ENCODE measurements at places on chromosomes 5 and 9.

DNA sequence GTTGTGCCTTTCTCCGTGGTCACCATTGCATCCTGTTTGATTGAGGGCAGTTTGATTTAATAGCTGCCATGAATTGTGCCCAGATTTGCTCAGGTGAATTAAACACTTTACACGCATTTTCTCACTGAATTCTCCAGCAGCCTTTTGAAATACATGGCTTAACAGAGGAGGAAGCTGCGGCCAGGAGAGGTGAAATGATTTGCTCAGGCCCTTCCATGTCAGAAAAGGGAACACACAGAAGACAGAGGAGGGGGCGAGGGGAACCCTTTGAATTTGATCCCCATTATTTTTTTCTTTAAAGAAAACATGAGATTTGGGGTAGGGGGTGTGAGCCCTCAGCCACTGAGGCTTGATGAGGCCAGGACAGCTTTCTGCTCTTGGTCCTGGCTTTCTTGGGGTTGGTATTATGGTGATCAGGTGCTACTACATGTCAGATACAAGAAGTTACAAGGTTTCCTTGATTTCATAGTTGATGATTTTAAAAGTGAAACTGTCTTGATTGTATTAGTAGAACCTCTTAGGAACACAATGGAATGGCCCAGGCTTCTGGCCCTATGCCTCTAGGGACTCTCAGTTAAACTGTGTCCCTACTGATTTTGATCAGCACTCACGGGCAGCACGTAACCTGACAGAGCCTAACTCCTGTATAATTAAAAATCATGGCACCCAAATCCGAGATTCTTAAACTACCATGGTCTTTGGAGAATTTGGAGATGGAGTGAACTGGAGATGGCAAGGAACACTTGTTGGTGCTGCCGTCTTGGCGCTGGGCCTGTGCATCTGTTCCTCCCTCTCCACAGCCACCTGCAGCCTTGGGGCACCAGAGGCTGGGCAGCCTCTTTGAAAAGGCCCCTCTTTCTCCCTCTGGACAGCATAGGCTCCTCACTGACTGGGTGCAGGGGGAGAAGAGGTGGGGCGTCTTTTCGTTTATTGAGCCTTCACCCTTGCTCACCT is 107.9 kb downstream of the TRIO start:
- no peak for DNase-seq

GRCh38 chr9:70602321-70603019 is 188.0 kb upstream of the KLF9 start:
- peak; percentile 93 for DNase-seq

- no peak for DNase-seq
These were observed 144.9 kb downstream of the CEP120 start for GRCh38 chr5:123278284-123278683.

GRCh38 chr9:1747417-1747967 is 267.7 kb upstream of the SMARCA2 start:
- DNase-seq: no peak

DNA sequence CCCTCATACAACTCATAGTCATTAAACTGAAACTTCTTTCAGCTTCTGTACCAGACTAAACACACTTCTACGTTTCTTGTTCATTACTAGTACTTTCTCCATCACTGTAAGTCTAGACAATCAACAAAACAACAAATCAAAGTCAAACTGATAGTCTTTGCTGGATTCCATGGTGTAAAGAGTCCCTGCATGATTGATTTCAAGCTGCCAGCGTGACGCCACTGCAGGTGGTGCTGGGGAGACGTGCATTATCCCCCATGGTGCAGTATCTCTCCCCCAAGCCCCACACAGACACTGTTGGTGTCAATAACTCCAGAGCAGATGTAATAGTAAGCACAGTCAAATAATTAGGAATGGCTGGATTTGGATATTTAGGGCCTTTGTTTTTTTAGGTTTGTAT is 10.7 kb upstream of the SLC2A8 start:
- no peak for DNase-seq

DNA sequence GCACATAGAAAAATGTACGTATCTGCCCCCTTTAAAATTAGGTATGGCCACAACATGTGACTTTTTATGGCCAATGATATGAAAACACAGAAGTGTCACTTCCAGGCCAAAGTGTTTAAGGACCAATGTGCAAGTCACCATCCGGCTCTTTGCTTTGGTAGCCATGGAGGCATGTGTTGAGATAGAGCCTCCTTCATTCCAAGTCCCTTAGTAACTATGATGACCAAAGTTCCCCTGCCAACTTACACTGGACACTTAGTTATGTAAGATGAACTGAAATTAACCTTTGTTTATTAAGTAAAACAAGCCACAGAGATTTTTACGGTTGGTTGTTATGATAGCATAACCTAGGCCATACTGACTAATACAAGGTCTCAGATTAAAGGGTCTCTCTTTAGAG is 51.0 kb downstream of the FBN2 start:
- DNase-seq: peak; percentile 18

DNA sequence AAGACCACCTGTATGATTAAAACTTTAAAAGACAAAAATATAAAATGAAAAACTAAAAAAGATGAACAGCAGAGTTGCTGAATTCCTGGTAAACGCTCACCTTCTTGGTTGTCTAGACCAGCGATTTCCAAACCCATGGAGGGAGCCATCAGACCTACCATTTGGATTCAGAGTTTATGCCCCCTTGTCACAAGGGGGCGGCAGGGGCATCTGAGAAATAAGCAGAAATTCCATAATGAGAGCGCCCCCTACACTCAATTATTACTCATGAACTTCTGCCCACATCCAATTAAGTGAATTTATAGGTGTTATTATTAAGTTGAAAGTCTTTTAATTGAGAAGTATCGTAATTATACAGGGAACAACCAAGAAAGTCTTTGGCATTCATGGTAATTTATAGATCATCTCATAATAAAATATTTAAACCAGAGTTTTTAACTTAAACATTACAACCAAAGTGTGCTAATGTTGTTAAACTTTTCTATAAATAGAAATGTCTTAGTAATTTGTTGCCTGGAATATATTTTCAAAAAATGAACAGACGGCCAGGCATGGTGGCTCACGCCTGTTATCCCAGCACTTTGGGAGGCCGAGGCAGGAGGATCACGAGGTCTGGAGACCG is 35.2 kb upstream of the SPATA31C2 start:
- peak; percentile 73 for DNase-seq

GRCh38 chr9:8783941-8784340 is 984.4 kb upstream of the DMAC1 start:
- no peak for DNase-seq

GRCh38 chr5:115033861-115034260 is 135.8 kb downstream of the TRIM36 start:
- DNase-seq: no peak

DNA sequence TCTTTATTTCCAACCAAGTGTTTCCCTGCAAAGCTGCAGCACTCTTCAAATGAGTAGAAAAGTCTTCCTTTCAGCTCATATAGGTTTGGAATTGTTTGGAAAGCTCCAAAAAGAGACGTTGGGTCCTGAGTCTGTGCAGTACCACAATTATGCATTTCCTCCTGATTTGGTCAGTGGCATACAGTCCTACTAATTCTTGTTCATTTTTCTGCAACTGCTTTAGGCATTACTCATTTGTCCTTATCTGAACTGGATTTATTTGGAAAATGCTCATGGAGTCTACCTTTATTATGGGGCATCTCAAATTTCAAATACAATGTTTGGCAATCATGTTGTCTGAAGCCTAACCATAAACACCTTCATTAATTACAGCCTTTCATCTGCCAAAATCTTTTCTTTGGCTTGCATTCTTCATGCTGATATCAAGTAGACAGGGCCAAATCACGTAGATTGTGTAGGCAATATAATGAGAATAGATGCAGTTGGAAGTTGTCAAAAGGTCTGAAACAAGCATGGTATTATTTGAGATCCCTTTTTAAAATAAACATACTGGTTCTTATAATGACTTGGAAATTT is 232.8 kb downstream of the TLE1 start:
- DNase-seq: peak; percentile 14

GRCh38 chr5:137027758-137028157 is 471.4 kb downstream of the SPOCK1 start:
- no peak for DNase-seq

- DNase-seq: peak; percentile 62
These were observed 411.0 kb downstream of the MAT2B start for GRCh38 chr5:163916376-163916775.

Measured in mesenchymal stem cell (in vitro differentiated cells and primary cell).